HTR-8/SVneo (cell line): ENCODE measurements at places on chromosomes 1 and 21.
A peak's percentile ranks its signal among the peaks of the same experiment; 100 is the strongest.

DNA sequence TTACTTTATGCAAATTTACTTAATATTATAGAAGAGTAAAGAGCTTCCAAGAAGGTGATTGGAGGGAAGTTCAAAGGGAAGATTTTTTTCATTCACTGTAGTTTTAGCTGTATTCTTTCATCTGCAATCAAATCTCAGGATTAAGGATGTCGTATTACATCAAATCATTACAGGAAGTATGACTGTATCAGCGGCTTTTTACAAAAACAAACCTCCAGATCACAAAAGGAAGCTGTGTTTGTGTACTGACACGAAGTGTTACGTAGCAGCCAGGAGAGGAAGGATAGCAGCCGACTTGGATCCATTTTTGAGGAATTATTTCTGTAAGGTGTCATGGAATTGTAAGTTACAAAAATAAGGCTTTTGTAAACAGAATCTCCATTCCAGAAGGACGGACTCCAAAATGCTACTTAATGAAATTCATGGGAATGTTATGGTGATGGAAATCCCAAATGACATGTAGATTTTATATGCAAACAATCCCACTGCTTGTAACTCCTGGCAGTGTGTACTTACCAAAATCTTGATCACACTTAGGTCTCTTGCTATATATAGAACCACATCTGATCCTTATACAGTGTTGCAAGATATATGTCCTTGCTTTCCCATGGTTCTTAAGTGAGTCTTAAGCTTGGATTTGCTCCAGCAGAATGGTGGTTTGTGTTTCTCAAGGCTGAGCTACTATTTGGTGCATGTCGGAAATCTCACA lies 49.8 kb downstream of the KCNJ15 start:
- no peak for DNase-seq

GRCh38 chr21:36610201-36610600 lies 88.7 kb upstream of the SIM2 start:
- no peak for DNase-seq

- no peak for DNase-seq
Observed at GRCh38 chr21:41571938-41572510, 64.1 kb upstream of the TMPRSS2 start.

- no peak for DNase-seq
Observed at GRCh38 chr1:24113641-24114033, 1.7 kb upstream of the MYOM3 start.

- no peak for DNase-seq
Observed at GRCh38 chr1:28894785-28895184, 19.6 kb upstream of the EPB41 start.

- DNase-seq, result no peak
Observed at GRCh38 chr1:29682171-29682918, 446.0 kb downstream of the PTPRU start.

DNA sequence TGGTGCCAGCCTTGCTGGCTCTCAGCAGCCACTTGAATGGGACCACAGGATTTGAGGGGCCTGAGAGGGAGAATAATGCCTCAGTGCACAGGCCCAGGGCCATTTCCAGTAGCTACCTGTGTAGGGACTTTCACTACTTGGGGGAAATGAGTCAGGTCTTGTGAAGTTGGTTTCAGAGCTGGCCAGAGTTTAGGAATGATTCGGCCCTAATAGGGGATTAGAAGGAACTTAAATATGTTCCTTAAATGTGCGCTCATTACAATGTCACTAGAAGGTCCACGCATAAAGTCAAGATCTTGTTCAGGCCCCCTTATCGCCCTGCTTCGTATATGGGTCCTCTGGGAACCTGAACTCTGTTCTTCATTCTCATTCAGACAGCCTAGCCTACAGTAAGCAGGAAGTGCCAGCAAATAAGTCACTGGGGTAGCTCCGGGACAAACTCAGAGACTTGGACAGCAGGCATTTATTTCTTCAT lies 5.6 kb upstream of the AKR1A1 start:
- DNase-seq, result no peak

- DNase-seq, result peak; percentile 23
Observed at GRCh38 chr1:39901464-39901713, 328 bp downstream of the MYCL start.

DNA sequence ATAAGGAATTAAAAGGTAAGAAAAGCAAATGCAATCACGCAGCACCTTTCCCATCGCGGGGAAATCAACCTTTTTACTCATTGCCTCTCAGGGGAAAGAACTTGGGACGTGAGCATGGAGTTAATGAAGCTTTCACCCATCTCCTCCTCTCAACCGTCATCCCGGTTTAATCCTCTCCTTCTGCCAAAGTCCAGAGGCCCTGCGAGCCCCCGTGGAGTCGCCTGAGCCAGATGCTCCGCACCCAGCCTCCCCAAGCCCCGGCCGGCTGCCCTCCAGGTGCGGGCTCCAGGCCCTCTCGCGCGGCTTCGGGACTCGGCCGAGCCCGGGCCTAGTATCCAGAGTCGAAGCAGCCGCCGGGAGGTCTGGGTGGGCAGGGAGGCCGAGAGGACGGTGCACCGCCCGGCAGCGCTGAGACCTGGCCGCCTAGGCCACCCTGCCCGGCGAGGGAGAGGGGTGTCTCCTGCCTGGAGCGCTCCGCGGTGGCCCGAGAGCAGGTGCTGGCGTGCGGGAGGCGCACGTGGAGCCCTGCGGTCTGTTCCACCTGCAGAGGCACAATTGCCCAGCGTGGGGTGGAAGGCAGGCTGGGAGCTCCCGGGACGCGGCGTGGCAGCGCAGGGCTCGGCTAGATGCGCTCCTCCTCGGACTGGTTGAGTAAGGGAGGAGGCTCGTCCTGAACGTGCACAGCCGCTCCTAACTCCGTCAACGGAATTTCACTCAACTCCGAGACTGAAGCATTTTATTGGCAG lies 218.5 kb downstream of the SDCCAG8 start:
- no peak for DNase-seq

GRCh38 chr1:150072959-150073358 lies 5.4 kb downstream of the VPS45 start:
- peak; percentile 21 for DNase-seq

GRCh38 chr21:27487676-27488075 lies 520.8 kb upstream of the ADAMTS5 start:
- no peak for DNase-seq

DNA sequence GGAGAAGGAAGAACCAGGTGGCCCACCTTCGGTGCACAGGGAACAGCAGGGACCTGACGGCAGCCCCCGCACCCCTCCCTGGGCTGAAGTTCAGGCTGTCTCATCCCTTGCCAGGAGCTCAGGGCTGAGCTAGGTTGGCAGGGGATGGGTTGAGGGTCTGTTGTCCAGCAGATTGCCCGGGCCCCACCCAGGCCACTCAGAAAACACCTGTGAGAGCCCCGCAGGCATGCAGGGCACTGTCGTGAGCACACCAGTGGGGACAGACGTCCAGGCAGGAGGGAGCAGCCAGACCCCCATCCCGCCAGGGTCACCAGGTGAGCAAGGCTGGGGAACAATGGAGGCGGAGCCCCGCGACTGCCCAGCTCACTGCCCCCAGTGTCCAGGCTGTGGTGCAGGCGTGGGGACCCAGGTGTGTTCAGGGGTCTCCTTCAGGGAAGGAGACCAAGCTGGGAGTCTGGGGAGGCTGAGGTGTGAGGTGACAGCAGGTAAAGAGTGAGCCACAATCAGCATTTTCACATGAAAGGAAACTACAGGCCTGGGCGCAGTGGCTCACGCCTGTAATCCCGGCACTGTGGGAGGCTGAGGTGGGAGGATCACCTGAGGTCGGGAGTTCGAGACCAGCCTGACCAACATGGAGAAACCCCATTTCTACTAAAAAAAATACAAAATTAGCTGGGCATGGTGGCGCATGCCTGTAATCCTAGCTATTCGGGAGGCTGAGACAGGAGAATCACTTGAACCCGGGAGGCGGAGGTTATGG lies 9.4 kb upstream of the SAMD11 start:
- DNase-seq, result no peak

DNA sequence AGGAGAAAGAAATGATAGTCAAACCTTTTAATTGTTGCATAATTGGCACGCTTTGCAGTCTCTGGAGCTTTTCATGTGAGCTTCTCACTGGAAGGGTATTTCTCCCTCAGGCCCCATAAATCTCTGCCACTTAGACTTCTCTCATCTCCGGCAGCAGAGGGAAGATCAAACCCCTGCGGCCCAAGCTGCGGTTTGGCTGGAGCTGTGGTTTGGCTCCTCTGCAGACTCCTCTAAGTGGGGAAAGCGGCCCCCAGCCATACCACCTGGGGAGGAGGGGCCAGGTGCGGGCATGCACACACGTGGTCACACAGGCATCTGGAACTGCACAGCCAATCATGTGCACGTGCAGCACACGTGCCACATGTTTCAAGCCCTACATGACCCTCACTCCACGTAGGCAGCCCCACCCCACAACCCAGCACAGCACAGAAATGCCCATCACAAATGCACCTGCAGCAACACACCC lies 58.3 kb downstream of the UBE2T start:
- DNase-seq, result peak; percentile 91

DNA sequence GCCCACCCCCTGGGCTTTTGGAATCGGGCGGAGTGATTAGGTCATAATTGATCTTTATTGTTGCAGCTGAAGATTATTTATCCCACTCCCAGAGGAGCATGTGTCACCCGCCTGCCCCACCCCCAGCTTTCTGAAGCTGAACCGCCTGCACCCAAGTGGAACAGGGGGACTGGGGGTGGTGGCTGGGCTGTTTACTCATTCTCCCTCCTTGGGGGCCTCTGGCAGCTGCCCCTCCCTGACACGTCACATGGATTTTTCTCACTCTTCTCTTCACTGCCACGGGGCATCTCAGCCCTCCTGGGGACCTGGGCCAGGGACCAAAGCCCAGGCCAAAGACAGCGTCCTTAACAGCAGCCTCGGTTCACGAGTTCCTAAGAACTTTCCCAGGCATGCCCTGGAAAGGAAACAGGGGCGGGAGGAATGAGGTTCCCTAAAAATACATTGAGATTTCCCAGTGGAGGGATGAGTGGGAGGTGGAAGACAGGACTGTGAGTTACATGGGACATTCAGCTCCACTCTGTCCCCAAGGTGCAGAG lies 31.6 kb upstream of the SOX13 start:
- DNase-seq, result no peak

- DNase-seq, result no peak
Observed at GRCh38 chr1:53986458-53986857, 31.5 kb downstream of the LDLRAD1 start.

DNA sequence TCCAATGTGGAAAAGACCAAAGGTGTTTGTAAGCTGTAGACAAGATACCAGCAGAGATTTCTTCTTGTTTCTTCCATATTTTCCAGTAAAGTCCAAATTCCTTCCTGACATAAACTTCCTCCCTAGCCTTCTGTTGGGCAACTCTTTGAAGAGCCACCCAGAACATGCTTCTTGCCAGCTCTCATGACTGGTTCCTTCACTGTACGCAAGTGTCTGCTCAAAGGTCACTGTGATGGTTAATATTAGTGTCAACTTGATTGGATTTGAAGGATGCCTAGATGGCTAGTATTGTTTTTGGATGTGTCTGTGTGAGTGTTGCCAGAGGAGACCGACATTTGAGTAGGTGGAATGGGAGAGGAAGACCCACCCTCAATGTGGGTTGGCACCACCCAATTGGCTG lies 416.6 kb upstream of the RUNX1 start:
- DNase-seq, result no peak

GRCh38 chr1:188958461-188959115 lies 1519.1 kb downstream of the BRINP3 start:
- no peak for DNase-seq

DNA sequence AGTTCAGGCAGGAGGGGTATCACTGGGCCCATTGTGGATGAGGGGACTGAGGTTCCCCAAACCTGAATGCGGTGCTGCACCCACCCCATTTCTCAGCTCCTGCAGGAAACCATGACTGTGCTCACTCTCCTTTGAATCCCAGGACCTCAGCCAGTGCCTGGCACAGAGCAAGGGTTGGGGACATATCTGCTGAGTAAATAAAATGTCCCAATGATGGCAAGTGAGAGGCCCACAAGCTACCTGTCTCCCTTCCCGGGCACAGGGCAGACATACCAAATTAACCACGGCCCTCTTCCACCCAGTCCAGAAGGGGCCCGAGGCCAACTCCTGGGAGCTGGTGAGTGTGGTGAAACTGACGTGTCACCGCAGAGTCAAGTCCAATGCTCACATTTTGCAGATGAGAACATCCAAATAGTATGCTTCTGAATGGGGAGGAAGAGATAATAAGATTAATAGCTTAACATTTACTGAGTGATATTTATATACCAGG lies 97.6 kb downstream of the EPHB2 start:
- no peak for DNase-seq

DNA sequence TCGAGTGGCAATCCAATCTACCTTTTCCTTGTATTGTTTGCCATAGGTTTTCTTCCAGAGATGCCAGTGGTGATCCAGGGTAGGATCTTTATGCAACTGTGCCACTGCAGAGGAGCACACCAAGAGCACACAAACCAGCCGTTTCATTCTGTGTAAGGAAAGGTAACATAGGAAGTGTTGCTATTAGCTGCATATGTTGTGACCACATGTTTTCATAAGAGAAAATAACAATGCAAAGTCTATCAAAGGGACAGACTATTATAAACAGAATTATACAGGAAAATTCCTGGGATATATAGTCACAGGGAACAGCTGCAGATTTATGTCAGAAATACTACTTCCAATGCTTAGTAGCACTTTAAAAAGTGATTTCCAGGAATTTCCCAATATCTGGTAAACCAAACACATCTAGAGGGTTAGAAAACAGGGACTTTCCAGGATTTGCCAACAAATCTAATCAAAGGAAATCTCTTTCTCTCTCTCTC lies 919 bp downstream of the CTSS start:
- DNase-seq, result peak; percentile 23

DNA sequence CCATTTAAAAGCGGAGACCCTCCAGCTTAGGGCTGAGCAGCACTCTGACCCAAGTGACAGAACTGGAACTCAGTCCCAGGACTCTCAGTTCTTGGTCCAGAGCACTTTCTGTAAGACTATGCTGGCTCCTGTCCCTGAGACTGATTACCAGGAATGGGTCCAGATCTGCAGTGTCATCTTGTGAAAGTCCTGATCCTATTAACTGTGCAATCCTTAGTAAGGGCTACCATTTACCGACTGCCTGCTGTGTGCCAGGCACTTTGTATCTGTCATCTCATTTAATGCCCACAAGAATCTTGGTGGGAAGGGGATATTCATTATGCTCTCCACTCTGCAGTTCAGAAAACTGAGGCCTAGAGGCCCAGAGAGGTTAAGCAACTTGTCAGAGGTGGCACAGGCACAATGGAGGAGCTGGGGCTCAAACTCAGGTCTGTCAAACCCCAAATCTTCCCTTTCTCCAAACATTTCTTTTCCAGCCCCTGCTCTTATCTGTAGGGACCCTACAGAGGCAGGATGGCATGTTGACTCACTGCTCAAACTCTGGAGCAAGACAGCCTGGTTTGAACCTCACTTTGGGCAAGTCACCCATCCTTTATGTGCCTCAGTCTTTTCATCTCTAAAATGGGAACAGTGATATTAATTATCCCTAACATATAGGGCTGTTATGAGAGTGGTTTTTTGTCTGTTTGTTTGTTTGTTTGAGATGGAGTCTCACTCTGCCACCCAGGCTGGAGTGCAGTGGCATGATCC lies 57.6 kb upstream of the IFNLR1 start:
- DNase-seq, result no peak

GRCh38 chr1:109090196-109091077 lies at the start of gene TMEM167B:
Gene TMEM167B (plus strand): TSS chr1:109090764. CDS start chr1:109090873, 109 bp downstream.
- DNase-seq, result peak; percentile 56
